Neural progenitor cell (in vitro differentiated cells): ENCODE measurements at places on chromosomes 7 and 10.
A peak's percentile ranks its signal among the peaks of the same experiment; 100 is the strongest.

DNA sequence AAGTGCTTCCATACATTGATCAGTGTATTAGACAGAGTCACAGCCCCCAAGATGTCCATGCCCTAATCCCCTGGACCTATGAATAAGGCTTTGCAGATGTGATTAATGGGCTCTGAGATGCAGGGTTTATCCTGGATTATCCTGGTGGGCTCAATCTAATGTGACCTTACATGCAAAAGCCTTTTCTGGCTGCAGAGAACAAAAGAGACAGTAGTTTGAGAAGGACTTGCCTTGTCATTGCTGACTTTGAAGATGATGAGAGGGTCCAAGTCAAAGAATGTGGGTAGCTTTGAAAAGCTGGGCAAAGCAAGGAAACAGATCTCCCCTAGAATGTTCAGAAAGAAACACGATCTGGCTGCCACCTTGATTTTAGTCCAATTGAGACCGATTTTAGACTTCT, 238.7 kb downstream of the CCSER2 start:
- peak; percentile 72 for DNase-seq
- H3K4me1 ChIP-seq: peaks cover 22% of the 10 kb centered on the region

DNA sequence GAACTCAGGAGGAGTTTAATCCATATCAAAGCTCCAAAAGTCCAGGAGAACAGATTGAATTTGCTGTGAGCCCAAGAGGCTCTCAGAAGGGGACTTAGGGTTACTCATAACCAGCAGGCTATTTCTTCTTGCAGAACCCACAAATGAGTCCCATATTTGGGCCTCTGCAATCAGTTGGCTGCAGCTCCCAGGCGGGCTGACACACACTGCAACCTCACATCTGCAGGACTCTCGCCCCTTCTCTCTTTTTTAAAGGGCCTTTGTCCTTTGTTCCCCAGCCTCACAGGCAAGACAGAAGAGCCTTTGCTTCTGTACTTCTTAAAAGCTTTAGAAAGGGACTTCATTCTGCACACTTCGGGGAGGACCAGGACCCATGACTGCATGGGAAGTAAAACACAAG, 26.7 kb downstream of the CREB3L2 start:
- no peaks in the 10 kb centered on the region for H3K36me3 ChIP-seq
- no peak overlapping the region for H3K4me3 ChIP-seq
- H3K4me1 ChIP-seq: peaks cover 31% of the 10 kb centered on the region
- H3K27me3 ChIP-seq: no peaks in the 10 kb centered on the region

GRCh38 chr7:126635545-126635944, 617.2 kb downstream of the GRM8 start:
- no peak overlapping the region for H3K4me3 ChIP-seq
- DNase-seq: no peak
- no peak overlapping the region for H3K27ac ChIP-seq
- no peaks in the 10 kb centered on the region for H3K36me3 ChIP-seq

DNA sequence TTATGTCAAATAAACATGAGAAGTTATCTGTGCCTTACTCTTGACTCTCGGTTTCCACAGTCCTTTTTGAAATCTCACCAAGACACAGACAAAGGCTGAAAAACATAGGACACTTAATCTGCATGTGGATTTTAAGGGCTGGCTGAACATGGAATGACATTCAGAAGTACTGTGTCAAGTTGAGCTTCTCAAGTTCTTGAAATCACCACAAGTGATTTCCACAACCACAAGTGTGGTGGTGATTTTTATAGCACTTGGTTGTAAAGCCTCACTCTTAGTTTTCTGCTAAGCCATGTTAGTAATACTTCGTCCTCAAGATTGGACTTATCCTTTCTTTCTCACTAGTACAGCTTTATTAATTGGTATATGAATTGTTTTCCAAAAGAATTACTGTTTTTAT, 29.6 kb downstream of the FOXP2 start:
- H3K36me3 ChIP-seq: no peaks in the 10 kb centered on the region
- H3K27ac ChIP-seq: no peak overlapping the region
- H3K4me1 ChIP-seq: no peaks in the 10 kb centered on the region
- no peak for DNase-seq

GRCh38 chr7:156765901-156766656, 125.5 kb downstream of the RNF32 start:
- no peaks in the 10 kb centered on the region for H3K4me1 ChIP-seq
- H3K36me3 ChIP-seq: peaks cover 4% of the 10 kb centered on the region
- H3K27ac ChIP-seq: no peak overlapping the region
- H3K27me3 ChIP-seq: no peaks in the 10 kb centered on the region
- DNase-seq: no peak

- peak; percentile 18 for DNase-seq
- H3K27me3 ChIP-seq: no peaks in the 10 kb centered on the region
- H3K4me1 ChIP-seq: peaks cover 6% of the 10 kb centered on the region
- H3K4me3 ChIP-seq: no peak overlapping the region
- no peaks in the 10 kb centered on the region for H3K36me3 ChIP-seq
Observed at GRCh38 chr10:58414270-58415041, 29.2 kb downstream of the TFAM start.

GRCh38 chr10:60343254-60343653, 46.4 kb downstream of the ANK3 start:
- peaks cover 6% of the 10 kb centered on the region for H3K4me1 ChIP-seq
- no peak for DNase-seq
- H3K27me3 ChIP-seq: no peaks in the 10 kb centered on the region

GRCh38 chr10:29481906-29482440, 152.8 kb downstream of the SVIL start:
- peaks cover 3% of the 10 kb centered on the region for H3K4me1 ChIP-seq
- H3K27ac ChIP-seq: no peak overlapping the region
- no peak overlapping the region for H3K4me3 ChIP-seq
- H3K27me3 ChIP-seq: no peaks in the 10 kb centered on the region

GRCh38 chr10:96967847-96968246, 135.7 kb downstream of the LCOR start:
- no peak overlapping the region for H3K27ac ChIP-seq
- no peaks in the 10 kb centered on the region for H3K27me3 ChIP-seq
- H3K4me1 ChIP-seq: peaks cover 17% of the 10 kb centered on the region

- no peaks in the 10 kb centered on the region for H3K27me3 ChIP-seq
- H3K4me1 ChIP-seq: peaks cover 24% of the 10 kb centered on the region
- DNase-seq: no peak
- no peaks in the 10 kb centered on the region for H3K36me3 ChIP-seq
- no peak overlapping the region for H3K4me3 ChIP-seq
Observed at GRCh38 chr10:75709811-75710210, 278.4 kb downstream of the LRMDA start.

GRCh38 chr10:18043148-18044006, 91.7 kb downstream of the SLC39A12 start:
- no peak for DNase-seq
- H3K4me1 ChIP-seq: peaks cover 7% of the 10 kb centered on the region
- H3K27ac ChIP-seq: no peak overlapping the region
- no peaks in the 10 kb centered on the region for H3K36me3 ChIP-seq
- no peaks in the 10 kb centered on the region for H3K27me3 ChIP-seq

- no peak for DNase-seq
- H3K4me3 ChIP-seq: no peak overlapping the region
- no peak overlapping the region for H3K27ac ChIP-seq
- H3K36me3 ChIP-seq: no peaks in the 10 kb centered on the region
- no peaks in the 10 kb centered on the region for H3K4me1 ChIP-seq
- no peaks in the 10 kb centered on the region for H3K27me3 ChIP-seq
Observed at GRCh38 chr7:5457245-5457735, 33.7 kb upstream of the TNRC18 start.

DNA sequence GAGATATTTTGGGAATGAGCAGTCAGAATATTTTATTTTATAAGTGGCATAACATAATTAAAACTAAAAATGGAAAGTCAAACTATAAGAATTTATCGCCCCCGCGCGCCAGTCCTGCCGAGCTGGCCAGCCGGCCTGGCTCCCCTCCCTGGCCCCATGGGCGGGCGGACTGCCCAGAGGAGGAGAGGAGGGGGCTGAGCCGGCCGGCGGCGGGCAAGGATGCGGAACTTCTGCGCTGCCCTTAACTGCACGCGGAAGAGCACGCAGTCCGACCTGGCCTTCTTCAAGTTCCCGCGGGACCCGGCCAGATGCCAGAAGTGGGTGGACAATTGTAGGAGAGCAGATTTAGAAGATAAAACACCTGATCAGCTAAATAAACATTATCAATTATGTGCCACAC, 96.8 kb downstream of the DKK1 start:
- H3K36me3 ChIP-seq: no peaks in the 10 kb centered on the region
- no peak overlapping the region for H3K27ac ChIP-seq
- H3K4me3 ChIP-seq: no peak overlapping the region
- DNase-seq: no peak
- peaks cover 5% of the 10 kb centered on the region for H3K4me1 ChIP-seq
- H3K27me3 ChIP-seq: no peaks in the 10 kb centered on the region

DNA sequence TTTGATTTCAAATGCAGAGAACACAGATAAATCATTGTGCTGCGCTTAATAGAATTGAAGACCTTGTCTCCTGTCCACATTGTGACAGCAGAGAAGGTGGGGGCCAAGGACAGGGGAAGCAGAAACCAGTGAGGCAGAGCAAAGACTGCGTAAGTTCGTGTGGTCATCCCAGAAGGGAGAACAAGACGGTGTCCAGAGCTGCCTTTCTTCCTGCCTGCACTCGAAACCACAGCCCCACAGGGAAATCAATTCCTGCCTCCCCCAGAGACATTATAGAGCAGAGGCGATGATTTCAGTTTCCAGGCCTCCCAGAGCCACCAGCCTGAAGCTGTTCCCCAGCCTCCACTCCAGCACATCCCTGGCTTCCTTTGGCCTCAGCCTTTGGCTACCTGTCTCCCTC, 39.7 kb upstream of the UCN3 start:
- no peaks in the 10 kb centered on the region for H3K4me1 ChIP-seq
- DNase-seq: no peak
- H3K27ac ChIP-seq: no peak overlapping the region
- H3K4me3 ChIP-seq: no peak overlapping the region
- no peaks in the 10 kb centered on the region for H3K27me3 ChIP-seq

DNA sequence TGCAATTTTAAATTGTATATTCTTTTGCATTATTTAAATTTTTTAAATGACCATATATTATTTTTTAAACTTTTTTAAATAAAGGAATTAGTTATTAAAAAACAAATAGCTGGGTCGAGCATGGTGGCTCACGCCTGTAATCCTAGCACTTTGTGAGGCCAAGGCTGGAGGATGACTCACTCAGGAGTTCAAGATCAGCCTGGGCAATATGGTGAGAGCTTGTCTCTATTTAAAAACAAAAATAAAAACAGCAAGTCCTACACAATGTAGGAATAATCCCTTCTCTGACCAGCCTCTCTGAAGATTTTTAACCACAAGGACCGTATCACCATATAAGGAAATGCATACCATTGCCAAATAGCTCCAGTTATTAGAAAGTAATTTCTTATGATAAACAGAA, 19.6 kb downstream of the NOC3L start:
- H3K4me1 ChIP-seq: no peaks in the 10 kb centered on the region
- H3K27ac ChIP-seq: no peak overlapping the region
- no peak for DNase-seq
- H3K36me3 ChIP-seq: peaks cover 35% of the 10 kb centered on the region

DNA sequence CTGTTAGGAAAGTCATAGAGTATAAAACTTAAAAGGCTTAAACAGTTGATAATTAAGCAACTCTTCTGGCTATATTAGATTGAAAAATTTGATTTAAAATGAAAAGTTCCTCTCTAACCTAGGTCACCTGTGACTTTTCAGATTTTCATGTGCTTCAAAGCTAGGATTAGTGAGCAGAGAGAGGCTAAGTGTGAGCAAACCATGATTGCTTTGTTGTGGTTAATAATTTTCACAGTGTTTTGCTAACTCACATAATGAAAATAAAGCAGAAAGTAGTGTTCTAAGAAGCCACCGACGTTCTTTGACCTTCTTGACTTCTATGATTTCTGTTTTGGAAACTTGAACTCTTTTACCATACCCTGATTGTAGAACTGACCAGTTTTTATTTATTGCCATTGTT, 75.5 kb upstream of the OIT3 start:
- H3K4me1 ChIP-seq: peaks cover 6% of the 10 kb centered on the region
- no peak overlapping the region for H3K27ac ChIP-seq
- DNase-seq: no peak
- H3K36me3 ChIP-seq: no peaks in the 10 kb centered on the region
- H3K4me3 ChIP-seq: no peak overlapping the region
- no peaks in the 10 kb centered on the region for H3K27me3 ChIP-seq

- H3K4me3 ChIP-seq: no peak overlapping the region
- no peaks in the 10 kb centered on the region for H3K36me3 ChIP-seq
- peak; percentile 64 for DNase-seq
- no peak overlapping the region for H3K27ac ChIP-seq
- no peaks in the 10 kb centered on the region for H3K27me3 ChIP-seq
- H3K4me1 ChIP-seq: peaks cover 6% of the 10 kb centered on the region
Observed at GRCh38 chr10:99854860-99855259, 72.4 kb downstream of the ABCC2 start.

DNA sequence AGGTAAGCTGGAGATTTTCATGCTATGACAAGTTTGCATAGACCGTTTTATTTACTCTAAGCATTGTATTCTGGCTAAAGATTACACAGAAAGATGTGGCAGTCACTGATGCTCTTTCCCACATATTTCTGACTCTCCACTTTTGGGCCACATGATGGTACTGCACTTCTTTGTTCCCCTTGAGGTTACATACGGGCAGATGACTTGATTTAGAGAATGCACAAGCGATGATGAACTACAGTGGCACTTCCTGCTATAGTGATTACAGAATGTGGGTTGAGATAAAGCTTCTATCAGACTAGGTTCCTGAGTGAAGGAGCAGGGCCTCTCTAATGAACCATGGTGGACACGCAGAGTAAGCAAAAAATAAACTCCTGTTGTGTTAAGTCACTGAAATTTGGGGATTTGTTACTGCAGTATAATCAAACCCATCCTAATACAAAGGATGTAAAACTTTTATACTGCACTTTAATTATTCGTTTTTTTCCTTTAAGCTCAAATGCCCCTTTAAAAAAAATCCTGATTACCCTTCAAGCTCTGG, 177.9 kb downstream of the TAX1BP1 start:
- H3K27me3 ChIP-seq: no peaks in the 10 kb centered on the region
- H3K36me3 ChIP-seq: no peaks in the 10 kb centered on the region
- no peak overlapping the region for H3K27ac ChIP-seq
- peaks cover 31% of the 10 kb centered on the region for H3K4me1 ChIP-seq

GRCh38 chr10:97798958-97799610, 27.3 kb upstream of the SFRP5 start:
- H3K4me3 ChIP-seq: no peak overlapping the region
- no peaks in the 10 kb centered on the region for H3K36me3 ChIP-seq
- DNase-seq: no peak
